ENCODE measurements at places on chromosomes 13 and 19. TPM values are rescaled to one million over a fixed set of nuclear protein-coding genes. Genes with fewer than 3 reads are reported as not detected.
A peak's percentile ranks its signal among the peaks of the same experiment; 100 is the strongest.

- DNase-seq, result peak; percentile 60
These were observed 3.1 kb downstream of the NR2F6 start for GRCh38 chr19:17242431-17243208.

DNA sequence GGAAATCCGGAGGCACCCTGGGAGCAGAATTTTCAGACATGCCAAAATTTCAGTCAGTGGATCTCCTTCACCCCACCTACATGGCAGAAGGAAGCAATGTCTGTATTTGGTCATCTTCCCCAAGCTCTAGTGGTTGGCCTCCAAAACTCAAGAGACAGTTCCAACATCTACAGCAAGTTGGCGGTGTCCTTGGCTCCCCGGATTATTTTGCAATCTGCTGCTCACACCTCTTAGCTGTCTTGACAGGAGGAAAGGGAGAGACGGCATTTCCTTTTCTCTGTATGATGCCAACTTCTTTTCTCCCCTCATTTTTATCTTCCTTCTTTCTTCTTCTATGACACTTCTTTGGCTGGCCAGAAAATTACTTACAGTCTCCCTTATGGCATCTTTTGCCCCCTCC, 159.9 kb downstream of the SUCLA2 start:
- DNase-seq, result no peak

DNA sequence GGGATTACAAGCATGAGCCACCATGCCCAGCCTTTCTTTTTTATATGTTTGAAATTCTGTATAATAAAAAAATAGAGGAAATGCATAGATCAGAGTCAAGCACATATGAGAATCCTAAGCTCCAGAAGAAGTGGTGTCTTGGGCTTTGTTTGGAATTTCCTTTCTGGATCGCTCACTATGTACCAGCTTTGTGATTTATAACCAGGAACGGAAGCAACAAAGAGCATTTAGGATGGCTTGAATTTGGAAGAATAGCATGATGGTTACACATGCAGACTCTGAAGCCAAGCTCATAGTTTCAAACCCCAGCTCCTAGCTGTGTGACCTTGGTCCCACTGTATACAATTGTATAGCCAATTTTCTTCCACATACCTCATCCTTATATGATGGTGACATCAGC, 28.0 kb upstream of the SLC15A1 start:
- DNase-seq, result no peak

GRCh38 chr19:55071129-55071502, 4.6 kb upstream of the EPS8L1 start:
- no peak for DNase-seq

GRCh38 chr19:52734331-52734892, 432 bp downstream of the ZNF611 start:
- peak; percentile 80 for DNase-seq

DNA sequence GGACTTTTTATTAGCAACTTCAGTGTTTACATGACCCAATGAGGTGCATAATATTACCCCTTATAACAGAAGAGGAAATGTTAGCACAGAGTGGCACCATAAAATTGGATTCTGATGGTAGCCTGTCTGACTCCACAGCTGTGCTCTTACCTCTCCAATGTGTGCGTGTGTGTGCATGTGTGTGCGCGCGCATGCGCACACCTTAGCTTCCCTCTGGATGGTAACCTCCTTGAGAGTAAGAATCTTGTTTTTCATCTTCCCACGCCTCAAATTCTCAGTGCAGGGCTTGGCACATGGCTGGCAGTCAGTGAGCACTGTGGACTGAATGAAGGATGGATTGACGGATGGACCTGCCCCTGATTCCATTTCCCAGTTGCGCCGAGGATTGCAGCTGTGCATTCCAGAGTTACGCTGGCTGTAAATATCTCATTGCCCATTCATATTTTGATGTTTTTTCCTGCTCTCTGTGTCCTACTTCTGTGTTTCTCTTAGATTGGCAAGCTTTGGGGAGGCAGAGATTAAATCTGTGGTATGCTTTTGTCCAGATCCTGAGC, 99.2 kb upstream of the WASF3 start:
- no peak for DNase-seq

DNA sequence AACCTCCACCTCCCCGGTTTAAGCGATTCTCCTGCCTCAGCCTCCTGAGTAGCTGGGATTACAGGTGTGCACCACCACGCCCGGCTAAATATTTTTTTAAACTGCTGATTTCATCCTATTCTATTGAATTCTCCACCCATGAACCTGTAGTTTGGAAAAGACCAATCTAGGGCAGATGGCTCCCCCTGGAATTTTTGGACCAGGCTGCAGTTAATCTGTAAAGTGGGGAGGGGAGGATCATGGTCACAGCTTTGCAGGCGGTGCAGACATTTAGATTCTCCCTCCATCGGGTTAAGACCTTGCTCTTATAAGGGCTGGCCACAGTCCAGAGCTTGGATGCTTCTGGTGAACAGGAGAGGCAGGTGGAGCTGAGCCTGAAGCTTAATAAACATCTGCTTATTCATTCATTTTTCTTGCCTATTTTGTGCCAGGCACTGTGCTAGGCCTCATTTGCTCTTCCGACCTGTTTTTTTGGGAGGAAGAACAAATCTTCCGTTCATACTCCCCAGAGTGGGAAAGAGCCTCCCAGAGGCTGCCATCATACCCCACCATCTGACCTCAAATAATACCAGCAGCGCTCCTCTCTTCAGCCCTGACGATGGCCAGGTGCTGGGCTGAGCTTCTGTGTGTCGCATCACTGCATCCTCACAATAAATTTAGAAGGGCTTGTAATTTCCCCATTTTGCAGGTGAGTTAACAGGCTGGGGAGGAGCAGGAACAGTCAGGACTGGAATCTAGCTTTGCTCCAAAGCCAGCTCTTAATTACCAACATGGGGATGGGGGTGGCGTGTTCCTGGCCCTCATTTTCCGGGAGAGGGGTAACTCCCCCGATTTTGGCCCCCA, 902 bp upstream of the CCDC106 start:
- DNase-seq, result peak; percentile 66

DNA sequence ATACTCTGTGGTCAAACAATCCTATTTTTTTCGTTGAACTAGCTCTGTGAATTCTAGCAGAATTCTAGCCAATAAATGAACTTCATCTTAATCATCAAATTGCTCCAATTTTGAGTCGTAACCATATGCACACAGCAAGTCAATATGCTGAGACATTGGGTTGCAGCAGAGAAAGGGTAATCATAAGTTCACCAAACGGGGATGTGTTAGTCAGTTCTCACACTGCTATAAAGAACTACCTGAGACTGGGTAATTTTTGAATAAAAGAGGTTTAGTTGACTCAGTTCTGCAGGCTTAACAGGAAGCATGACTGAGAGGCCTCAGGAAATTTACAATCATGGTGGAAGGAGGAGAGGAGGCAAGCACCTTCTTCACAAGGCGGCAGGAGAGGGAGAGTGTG, 67.7 kb upstream of the ABCC4 start:
- no peak for DNase-seq

GRCh38 chr13:40667622-40667978, 1.2 kb upstream of the FOXO1 start:
- peak; percentile 67 for DNase-seq

GRCh38 chr13:106589716-106590115, 21.8 kb upstream of the ARGLU1 start:
- no peak for DNase-seq

TLE6 gene
- 14.2 TPM for total RNA-seq

LGALS14 gene
- total RNA-seq, result not detected

RAB20 gene
- total RNA-seq, result 12.1 TPM

EDNRB gene
- 32.9 TPM for total RNA-seq

LHFPL6 gene
- total RNA-seq, result 2.7 TPM

GRCh38 chr13:105147461-105147860, 1388.0 kb downstream of the EFNB2 start:
- no peak for DNase-seq

GFY gene
- total RNA-seq, result not detected

DCT gene
- total RNA-seq, result not detected

DNA sequence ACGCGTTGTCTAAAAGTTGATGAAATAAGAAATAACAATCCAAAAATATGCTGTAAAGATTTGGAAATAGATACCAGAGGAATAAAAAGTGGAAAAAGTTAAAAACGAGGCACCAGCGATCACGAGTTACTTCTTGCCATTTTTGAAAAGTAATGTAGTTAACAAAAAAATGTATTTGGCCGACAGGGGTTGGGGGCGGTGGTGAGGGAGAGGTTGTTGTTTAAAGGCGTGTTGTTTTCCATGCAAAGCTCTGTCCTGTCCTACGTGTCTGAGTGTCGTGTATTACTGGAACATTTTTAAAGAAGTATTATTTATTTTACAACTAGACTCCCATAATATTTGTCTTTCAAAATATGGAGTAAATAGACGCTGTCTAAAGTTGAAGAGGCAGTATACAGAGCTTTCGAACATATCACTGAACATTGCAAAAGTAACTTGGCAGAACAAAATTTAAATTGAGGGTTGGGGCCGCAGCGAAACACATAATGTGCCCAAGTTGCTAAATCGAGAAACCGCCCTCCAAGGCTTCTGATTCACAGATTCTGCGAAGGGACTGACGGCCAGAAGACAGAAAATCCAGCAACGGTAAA, 823 bp downstream of the FBXO17 start:
- no peak for DNase-seq

GRCh38 chr13:74466864-74467263, 332.7 kb upstream of the KLF12 start:
- DNase-seq, result no peak

GRCh38 chr13:99155821-99156220, 44.8 kb upstream of the UBAC2 start:
- no peak for DNase-seq

NLRP5 gene
- not detected for total RNA-seq

DNA sequence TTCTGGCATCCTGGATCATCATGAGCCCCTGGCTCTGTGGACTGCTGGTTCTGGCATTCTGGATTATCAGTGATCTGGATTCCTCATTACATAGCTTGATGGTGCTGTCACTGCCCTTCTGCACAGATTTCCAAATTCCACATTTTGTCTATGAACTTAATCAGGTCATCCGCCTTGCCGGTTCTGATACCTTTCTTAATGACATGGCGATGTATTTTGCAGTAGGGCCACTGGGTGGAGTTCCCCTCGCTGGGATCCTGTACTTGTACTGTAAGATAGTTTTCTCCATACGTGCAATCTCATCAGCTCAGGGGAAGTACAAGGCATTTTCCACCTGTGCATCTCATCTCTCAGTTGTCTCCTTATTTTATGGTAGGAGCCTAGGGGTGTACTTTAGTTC, 24.4 kb upstream of the OR7C2 start:
- peak; percentile 40 for DNase-seq

- DNase-seq, result peak; percentile 62
These were observed 6.3 kb downstream of the PLEKHF1 start for GRCh38 chr19:29671393-29672160.

SMAD9 gene
- total RNA-seq, result 0.59 TPM

SIGLEC11 gene
- total RNA-seq, result not detected

GRCh38 chr13:96999091-96999490, 4.8 kb upstream of the OXGR1 start:
- no peak for DNase-seq

DNA sequence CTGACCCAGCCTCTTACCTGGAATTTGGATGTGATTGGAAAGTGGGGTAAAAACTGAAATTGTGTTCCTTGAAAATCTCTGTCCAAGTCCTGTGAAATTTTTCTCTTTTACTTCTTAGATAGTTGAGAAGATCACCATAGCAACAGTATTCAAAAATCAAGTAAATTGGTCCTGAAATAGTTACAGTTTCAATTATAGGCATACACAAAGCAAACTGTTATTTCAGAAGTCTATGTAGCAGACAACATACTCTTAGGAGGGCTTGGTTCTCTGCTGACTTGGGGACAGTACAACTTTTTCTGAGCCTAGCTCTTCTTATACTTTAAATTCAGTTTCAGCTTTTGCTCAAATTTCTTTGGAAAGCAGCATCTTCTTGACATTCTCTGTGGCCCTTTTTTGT, 38.6 kb upstream of the URAD start:
- no peak for DNase-seq

KLF1 gene
- total RNA-seq, result 0.76 TPM

FFAR2 gene
- total RNA-seq, result not detected

GRCh38 chr19:35715981-35716800, 1.6 kb upstream of the KMT2B start:
- DNase-seq, result peak; percentile 89

GRCh38 chr13:111923991-111924677, 142.8 kb upstream of the SOX1 start:
- DNase-seq, result no peak

- DNase-seq, result peak; percentile 82
These were observed 24.0 kb downstream of the GGACT start for GRCh38 chr13:100564444-100565223.

- no peak for DNase-seq
These were observed 5.6 kb downstream of the ATP8A2 start for GRCh38 chr13:25377244-25377962.

- DNase-seq, result peak; percentile 68
These were observed 491 bp downstream of the ZNF525 start for GRCh38 chr19:53365899-53366493.

DNA sequence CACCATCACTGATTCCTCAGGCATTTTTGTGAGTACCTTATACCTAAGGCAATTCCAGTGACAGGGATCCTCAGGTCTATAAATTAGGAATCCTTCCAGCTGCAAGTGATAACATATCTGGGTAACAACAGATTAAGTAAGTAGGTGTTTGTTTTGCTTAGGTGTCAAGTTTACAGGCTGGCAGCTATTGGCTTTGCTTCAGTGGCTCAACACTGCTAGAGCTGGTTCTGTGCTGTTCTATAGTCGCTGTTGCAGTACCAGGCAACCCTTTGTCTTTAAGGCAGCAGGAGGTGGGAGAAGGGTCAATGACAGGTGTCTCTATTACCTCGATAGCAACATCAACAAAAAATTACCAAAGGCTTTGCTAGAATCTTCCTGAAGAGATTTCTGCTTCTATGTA, 27.0 kb downstream of the SLC10A2 start:
- DNase-seq, result no peak

DNA sequence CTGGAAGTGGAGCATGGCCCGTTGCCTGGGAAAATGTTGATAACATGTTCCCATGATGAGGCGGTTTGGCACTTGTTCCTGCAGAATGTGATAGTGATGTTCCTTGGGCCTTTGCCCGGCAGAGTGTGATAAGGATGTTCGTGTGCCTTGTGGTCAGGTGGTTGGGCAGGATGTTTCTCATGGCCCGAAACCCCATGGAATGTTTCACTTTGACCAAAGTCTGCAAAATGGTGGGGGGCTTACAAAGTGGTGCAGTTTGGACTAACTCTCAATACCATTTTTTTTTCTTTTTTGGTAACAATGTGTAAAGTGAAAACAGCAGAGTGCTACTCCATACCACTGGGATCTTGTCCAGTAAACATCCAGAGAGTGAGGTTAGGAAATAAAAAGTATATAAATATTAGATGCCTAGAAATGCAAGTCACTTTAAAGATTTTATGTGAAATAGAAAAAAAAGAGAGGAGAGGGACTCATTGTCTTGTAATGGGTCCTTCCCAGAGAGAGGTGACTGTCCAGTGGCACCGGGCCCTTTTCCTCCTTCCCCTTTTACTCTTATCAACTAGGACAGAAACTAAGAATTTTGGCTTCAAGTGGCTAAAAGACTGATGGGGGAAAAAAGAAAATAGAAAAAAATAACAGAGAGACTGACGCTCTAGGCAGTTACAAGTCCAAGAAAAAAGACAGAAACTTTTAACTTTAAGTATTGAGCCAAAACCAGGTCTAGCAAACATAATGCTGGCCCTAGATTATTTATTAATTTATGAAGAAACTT, 5.7 kb downstream of the FPR3 start:
- no peak for DNase-seq
